Hindlimb muscle (tissue), 1 donor: ENCODE measurements at places on chromosomes 1 and 21. TPM values are rescaled to one million over a fixed set of nuclear protein-coding genes. Genes with fewer than 3 reads are reported as not detected.

The CHIT1 gene
- 1.7 TPM for polyA plus RNA-seq

- no peak for DNase-seq
Measured at GRCh38 chr1:228108055-228108690, 926 bp downstream of the MRPL55 start.

- DNase-seq, result peak; percentile 24
Measured at GRCh38 chr1:10007169-10007568, 10.1 kb downstream of the RBP7 start.

The SYNC gene
- polyA plus RNA-seq, result 51.6 TPM

DNA sequence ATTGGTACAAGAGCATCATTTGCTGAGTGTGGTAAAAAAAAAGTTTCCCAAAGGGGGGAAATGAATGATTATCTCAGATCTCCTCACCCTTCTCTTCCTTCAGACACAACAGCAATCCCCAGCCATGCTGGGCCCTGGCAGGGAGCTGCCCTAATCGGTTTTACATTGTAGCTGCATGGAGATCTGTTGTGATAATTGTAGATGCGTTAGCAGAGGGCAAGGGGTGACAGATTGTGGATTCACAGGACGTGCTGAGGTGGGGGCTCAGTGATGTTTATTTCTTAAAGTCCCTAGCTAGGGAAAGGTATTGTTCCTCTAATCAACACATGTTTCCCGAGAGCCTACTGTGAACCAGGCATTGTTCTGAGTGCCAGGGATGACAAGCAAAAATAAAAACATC, 304.1 kb downstream of the PBX1 start:
- DNase-seq, result no peak

The PTCH2 gene
- 10.0 TPM for polyA plus RNA-seq

GRCh38 chr1:39410915-39411436, 80.5 kb upstream of the BMP8A start:
- DNase-seq, result peak; percentile 75

DNA sequence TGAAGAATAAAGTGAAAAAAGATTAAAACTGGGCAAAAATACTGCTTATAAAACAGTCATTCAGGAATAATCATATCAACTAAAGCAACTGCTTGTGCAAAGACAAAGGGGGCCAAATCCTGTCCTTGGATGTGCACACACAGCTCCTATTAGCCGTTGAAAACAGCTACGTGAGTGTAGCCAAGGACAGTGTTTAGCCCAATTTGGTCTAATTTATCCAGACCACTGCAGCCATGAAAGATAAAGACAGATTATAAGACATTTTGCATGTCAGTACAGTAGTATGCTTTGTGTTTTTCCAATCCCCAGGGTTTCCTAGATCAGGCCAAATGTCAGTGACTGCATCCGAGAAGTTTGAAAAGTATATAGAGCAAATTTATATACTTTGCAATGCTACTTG, 146.3 kb upstream of the PKN2 start:
- DNase-seq, result no peak

DNA sequence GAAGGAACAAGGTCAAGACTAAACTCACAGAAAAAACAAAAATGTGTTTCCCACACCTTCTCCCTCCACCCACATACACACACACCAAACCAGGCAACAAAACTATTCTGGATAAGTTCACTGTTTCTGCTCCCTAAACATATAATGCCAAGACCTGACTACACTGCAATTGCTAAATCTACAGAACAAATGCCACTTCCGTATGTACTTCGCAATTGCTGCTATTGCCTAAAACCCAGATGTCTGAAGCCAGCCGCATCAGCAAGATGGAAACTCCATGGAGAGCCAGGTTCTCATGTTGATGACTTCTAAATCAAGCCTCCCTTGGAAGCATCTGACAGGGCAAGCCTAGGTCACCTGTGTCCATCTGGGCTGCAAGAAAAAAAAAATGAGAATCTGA, 8.3 kb upstream of the AIM2 start:
- DNase-seq, result no peak

DNA sequence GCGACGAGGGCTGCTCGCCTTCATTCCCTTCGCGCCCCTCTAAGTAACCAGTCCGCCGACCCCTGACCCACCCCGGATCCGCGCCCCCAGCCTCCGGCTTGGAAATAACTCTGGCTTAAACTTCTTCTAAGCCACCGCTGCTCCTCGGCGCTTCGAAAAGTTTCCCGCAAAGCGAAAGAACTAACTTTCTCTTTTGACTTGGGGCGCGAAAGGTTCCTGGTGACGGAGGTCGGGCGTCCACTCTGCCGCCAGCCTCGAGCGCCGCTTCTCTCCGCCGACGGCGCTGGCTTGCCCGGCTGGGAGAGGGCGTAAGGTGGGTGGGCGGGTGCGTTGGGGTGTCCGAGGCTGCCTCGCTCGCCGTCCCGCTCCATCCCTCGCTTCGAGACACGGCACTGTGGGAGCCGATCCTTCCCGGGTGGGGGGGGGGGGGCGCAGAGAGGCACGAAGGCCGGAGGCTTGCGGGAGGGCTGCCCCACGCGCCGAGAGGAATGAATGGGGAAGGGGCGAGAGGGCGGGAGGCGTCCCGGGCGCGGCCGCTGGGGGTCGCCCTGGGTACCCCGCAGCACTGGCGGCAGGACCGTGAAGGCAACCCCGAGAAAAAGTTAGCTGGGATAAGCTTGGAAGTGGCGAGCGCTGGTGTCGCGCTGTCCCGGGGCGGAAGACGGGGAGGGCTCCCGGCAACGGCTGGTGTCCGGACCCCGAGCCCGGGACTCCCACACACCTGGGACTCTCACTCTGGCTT, 569 bp downstream of the ATF3 start:
- peak; percentile 62 for DNase-seq

The KCNA10 gene
- 0.75 TPM for polyA plus RNA-seq

DNA sequence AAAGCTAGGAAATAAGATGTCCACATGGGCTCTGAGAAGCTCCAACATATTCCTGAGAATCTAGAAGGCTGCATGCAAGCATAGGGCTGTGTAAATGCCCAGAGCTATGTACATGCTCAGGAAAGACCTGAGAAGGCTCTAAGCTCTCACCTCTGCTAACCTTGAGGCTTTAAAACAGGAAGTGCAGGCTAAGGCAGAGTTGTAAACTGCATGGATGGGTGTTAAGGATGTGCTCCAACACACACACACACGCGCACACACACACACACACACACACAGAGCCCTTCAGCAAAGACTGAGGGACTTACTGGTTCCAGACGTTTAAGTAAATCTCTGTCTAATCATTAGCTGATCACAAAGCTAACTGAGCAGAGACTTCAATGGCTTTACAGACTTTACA, 162.9 kb downstream of the TRABD2B start:
- no peak for DNase-seq

DNA sequence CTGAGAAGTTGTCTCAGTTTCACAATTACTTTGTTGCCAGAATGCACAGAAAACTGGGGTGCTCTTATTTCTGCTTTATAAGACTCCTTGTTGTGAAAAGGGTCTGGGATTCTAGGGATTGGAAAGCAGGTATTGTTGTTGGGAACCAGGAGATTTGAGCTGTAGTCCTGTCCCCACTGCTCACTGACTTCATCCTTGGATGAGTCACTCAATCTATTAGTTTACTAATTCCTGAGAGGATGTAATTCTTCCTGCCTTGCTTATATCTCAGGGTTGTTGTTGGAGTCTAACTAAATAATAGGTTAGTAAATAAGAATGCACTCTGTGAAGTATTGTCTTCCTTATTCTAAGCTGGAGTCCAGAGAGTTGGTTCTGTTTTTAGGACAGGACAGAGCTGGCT, 172.5 kb upstream of the GALNT2 start:
- no peak for DNase-seq

DNA sequence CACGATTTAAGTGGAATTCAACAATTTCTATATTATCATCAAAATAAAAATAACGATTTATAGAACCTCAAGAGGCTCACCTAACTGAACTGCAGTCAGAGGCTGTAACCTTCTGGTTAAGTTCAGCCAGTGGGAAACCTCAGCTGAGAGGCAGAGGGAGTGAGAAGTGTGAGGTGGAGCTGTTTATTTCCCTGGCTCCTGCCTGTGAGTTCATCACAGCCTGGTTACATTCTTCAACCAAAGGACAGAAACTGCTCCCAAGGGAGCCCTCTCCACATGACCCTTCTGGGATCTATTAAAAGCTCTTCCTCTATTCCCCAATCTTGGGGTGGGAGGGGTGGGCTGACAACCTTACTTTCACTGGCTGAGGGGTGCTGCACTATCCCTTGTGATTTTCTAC, 22.2 kb downstream of the DYNLT5 start:
- no peak for DNase-seq

The MMEL1 gene
- polyA plus RNA-seq, result 0.59 TPM

- DNase-seq, result no peak
Measured at GRCh38 chr1:245225322-245226202, 70.8 kb downstream of the KIF26B start.

- DNase-seq, result no peak
Measured at GRCh38 chr21:41247561-41248545, 68.7 kb upstream of the FAM3B start.

DNA sequence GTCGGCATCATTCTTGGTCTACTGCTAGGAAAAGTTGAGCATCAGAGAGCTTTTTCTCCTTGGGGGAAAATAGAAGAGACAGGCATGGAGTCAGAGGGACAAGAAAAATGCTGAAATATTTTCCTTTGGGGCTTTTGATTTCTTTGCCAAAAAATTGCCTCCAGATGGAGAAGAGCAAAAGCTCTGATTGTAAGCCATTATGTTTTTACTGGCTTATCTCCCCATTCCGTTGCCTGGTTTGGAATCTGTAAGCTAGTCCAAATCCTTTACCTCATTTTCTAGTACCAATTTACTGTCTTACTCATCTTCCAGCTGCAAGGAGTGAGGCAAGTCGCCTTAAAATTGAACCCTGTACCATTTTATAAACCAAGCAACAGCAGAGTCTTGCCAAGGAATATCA, 23.3 kb upstream of the NBL1 start:
- no peak for DNase-seq

The OXCT2 gene
- 0.37 TPM for polyA plus RNA-seq

DNA sequence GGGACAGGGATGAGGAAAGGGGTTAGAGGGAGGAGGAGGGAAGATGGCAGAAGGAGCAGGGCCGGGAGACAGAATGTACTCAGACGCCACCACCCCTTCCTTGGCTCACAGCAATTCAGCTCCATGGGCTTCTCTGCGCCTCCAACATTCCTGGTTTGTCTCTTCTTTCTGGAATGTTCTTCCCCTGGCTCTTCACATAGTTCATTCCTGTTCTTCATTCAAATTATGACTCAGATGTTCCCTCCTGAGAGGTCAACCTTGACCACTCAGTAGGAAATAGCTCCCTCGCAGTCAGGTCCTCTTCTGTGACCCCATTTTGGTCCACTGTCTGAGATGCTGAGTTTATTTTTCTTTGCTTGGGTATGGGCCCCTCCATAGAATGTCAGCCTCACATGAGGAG, 203.2 kb downstream of the C1orf94 start:
- no peak for DNase-seq

The LCE1E gene
- polyA plus RNA-seq, result not detected

DNA sequence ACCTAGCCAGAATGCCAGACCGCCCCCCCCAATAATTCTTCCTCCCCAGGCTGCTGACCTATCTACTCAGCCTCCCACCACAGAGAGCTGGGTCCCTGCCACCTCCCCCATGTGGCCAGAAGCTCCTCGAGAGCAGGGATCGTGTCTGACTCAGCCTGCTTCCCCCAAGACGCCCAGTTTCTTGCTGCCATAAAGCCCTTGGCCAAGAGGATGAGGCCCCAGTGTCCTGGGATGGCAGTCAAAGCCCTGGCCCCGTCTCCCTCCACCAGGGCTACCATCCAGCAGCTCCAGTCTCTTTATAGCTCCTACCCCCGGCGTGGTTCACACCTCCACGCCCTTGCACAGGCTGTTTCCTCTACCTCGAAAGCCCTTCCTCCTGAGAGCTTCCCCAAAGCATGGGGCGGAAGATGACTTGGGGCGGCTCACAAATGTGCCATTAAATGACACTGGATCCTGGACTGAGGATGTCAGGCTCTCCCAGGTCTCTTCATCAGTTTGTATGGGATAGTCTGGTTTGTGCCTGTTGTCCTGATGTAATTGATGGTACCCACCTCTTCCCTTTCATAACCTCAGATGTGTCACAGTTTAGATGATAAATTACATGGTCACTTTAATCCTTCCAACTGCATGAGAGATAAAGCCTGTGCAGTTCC, 13.2 kb downstream of the ADGRB2 start:
- DNase-seq, result no peak

The KRTAP11-1 gene
- polyA plus RNA-seq, result not detected

GRCh38 chr1:237814319-237814924, 76.3 kb downstream of the ZP4 start:
- no peak for DNase-seq

The RGS7 gene
- not detected for polyA plus RNA-seq

GRCh38 chr21:18877917-18878316, 474.3 kb upstream of the TMPRSS15 start:
- DNase-seq, result peak; percentile 71

The ZBTB37 gene
- 6.1 TPM for polyA plus RNA-seq

DNA sequence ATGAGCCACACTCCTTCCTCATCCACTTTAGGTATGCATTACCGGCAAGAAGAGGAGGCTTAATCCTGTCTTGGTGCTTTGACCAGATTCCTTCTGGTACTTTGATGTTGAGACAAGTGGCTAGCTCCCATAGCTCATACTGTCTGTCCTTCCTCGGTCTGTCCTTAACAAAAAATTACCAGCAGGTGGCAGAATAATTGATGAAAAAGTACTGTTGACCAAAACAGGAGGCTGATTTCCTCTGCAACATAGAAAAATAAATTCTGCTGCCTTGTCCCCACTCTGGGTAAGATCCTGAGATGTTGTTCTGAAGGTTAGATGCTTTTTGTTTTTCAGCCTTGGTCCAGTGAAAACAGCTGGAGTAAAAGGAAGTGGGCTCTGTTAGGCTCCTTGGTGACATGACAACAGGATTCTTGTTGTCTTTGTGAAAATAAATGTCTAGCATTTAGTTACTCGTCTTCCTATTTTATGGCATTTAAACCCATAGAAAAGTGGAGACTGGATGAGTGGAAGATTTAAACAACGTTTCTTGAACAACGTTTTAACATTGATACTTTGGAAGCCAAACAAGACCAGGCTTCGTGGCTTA, 11.2 kb upstream of the HJV start:
- DNase-seq, result peak; percentile 29

The FAM43B gene
- polyA plus RNA-seq, result 0.72 TPM

GRCh38 chr21:15415541-15416261, 314.1 kb upstream of the USP25 start:
- no peak for DNase-seq

DNA sequence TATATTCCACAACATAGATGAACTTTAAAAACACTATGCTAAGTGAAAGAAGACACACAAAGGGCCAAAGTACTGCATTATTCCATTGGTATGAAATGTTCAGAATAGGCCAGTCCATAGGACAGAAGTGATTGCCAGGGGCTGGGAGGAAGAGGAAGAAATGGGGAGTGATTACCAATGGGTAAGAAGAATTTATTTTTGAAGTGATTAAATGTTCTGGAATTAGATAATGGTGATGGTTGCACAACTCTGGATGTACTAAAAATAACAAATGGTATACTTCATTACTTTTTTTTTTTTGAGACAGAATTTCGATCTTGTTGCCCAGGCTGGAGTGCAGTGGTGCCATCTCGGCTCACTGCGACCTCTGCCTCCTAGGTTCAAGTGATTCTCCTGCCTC, 61.7 kb downstream of the CHD5 start:
- no peak for DNase-seq

The PTGS2 gene
- polyA plus RNA-seq, result 0.66 TPM

- DNase-seq, result no peak
Measured at GRCh38 chr1:29800120-29800519, 563.8 kb downstream of the PTPRU start.

The ERG gene
- 18.2 TPM for polyA plus RNA-seq
